ENCODE measurements at places on chromosomes 4 and X. TPM values are rescaled to one million over a fixed set of nuclear protein-coding genes. Genes with fewer than 3 reads are reported as not detected.

The CABS1 gene
- not detected for total RNA-seq

The TEX13B gene
- not detected for total RNA-seq

The RIPPLY1 gene
- total RNA-seq, result not detected

DNA sequence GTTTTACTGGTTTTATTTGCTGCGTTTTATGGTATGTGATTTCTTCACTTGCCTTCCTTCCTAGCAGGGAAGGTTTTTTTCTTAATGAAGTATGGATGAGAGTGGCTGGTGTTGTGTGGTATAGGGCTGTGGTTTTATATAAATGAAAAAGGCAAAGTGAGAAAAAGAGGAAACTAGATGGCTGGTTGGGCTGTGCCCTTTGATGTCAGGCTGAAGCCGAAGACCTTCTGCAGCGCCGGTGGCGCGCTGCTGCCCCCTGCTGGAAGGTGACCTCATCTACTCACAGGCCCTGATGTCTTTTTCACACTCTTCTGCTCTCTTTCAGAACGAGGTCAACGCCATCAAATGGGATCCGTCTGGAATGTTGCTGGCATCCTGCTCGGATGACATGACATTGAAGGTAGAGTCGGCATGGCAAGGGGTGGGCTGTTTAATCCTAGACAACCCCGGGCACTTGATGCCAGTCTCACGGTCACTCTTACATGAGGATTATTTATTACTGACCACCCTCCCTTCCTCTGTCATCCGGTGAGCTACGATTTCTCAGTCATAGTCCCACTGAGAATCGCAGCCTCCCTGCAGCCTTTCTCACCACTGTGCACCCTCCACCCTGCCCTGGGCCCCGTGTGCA, 56.6 kb downstream of the GPR143 start:
- DNase-seq, result no peak

DNA sequence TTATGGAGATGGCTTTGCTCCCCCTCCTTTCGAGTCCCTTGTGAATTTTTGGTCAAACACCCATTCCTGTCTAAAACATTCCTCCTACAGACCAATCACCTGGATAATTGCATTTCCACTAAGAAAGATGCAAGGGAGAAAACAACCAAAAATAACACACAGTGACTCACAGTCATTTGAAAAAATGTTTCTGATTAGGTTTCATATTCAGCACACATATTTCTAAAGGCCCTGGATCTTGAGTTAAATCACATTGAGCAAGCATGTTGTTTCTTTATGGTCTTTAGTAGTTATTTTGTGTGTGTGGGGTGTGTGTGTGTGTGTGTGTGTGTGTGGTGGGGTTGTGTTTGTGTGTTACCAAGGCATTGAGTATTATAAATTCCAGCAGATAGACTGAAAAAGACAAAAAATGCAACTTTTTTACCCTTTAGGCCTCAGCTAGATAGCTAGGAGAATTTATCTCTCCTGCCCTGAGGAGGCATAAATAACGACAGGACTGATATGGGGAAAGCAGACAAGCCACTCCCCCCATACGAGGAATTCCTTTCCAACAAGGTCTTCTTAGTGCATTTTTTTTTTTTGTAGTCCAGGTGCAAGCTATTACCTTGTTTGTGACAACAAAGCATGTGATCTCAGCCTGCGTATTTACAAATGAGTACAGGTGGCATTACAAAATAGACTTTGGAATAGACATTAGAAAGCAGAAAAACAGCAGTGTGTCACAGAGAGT, 265.4 kb upstream of the ADGRL3 start:
- DNase-seq, result no peak

The ZMYM3 gene
- 42.6 TPM for total RNA-seq

The RNF175 gene
- not detected for total RNA-seq

- no peak for DNase-seq
Measured at GRCh38 chr4:82331814-82332213, 42.0 kb downstream of the HNRNPD start.

GRCh38 chrX:47664737-47665136, 5.8 kb upstream of the UXT start:
- DNase-seq, result no peak

DNA sequence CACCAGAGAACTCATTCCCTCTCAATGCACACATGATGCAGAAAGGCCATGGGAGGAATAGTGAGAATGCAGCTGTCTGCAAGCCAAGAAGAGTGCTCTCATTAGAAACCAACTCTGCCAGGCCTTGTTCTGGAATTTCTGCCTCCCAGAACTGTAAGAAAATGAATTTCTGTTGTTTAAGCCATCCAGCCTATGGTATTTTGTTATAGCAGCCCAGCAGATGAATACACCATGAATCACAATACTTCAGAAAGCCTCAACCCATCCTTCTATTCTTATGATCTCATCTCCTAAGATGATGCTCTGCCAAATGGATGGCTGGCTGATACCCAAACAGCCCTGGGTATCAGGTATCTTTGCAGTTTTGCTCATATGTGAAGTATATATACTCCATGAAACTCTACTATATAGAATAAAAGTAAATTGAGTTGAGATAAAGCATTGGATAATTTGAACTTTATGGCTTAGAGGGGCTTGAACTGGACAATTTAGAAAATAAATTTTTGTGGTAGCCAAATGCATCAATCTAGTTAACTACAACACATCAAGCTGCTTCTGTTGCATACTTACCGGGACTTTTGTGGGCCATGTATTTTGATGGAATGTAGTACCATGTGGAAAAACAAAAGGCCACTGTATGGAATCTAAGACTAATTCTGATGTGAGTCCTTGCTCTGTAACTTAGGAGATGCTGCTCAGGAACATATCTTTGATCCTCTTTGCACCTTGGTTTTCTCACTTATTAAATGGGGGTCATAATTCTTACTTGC, 245.9 kb downstream of the HS3ST1 start:
- no peak for DNase-seq

The APELA gene
- not detected for total RNA-seq

DNA sequence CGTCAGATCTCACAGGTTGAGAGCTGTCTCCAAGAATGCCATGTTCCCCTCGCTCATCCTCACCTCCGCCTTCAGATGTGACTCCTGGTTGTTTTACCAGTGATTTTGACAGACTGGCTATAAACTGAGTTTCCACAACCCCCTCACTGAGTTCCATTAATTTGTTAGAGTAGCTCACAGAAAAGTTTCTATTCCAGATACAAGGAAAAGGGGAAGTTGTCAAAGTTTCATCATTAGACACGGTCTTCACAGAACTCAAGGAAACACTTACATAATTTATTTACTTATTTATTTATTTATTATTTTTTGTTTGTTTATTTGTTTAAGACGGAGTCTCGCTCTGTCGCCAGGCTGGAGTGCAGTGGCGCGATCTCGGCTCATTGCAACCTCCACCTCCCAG, 55.7 kb upstream of the IQSEC2 start:
- DNase-seq, result no peak

- DNase-seq, result no peak
Measured at GRCh38 chr4:100631281-100631968, 113.6 kb upstream of the EMCN start.

The FAM149A gene
- total RNA-seq, result 3.9 TPM

GRCh38 chr4:99847362-99847976, 30.8 kb downstream of the DAPP1 start:
- DNase-seq, result no peak

GRCh38 chrX:29661290-29661689, 554.1 kb upstream of the MAGEB2 start:
- DNase-seq, result no peak

The GABRA4 gene
- 0.40 TPM for total RNA-seq

The IL2 gene
- not detected for total RNA-seq

GRCh38 chr4:35925806-35926205, 318.5 kb downstream of the ARAP2 start:
- DNase-seq, result no peak

The AKAP14 gene
- not detected for total RNA-seq

GRCh38 chr4:40243386-40243948, 46.6 kb downstream of the RHOH start:
- no peak for DNase-seq

DNA sequence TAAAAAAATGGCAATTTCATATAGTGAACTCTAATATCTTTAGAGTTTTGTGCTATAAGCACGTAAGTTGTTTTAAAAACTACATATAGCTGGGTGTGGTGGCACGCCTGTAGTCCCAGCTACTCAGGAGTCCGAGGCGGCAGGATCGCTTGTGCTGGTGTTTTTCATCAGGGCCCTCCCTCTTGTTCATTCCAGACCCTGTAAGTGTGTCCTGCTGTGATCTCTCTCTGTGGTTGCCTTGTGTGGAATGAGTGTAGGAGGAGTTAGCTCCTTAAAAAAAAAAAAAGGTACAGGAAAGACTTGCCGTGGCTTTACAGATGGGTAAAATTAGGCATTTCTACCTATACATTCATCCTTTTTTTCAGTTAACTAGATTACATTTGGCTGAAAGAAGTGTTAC, 35.4 kb downstream of the RBBP7 start:
- DNase-seq, result no peak

DNA sequence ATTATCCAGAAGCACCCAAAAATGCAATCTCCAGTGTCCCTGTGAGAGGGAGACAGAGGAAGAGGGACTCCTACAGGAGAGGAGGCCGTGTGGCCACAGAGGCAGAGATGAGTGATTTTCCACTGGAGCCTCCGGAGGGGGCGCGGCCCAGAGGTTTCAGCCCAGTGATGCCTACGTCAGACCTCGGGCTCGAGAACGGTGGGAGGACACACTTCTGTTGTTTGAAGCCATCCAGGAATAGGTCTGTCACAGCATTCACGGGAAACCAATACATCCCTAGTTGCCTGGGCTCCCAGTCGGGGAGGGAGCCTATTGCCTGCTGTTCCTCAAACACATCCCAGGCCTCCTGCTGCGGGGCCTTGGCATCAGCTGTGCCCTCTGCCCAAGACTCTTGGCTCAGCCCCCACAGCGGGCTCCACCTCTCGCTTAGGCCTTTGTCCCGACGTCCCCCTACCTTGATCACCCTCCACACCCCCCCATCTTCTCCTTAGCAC, 39.2 kb upstream of the HMX1 start:
- no peak for DNase-seq

- DNase-seq, result no peak
Measured at GRCh38 chr4:164056426-164057142, 562.1 kb downstream of the TMA16 start.

DNA sequence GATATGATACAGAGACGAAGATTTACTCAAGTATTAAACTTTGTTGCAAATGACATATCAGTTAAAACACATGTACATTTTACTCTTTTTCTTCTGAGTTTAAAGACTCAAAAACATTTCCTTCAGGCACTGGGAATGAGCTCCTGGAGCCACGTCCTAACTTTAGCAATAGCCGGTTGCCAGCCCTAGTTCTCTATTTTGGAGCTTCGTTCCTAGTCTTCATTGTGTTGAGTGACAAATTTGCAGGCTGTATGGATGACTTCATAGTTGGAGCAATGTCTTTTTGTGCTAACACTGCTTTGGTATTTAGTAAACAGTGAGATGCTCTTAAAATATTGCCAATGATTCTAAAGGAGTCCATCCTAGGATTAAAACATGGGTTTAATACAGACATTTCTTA, 190.9 kb downstream of the FAT4 start:
- DNase-seq, result no peak

The GPRIN3 gene
- total RNA-seq, result 1.4 TPM

DNA sequence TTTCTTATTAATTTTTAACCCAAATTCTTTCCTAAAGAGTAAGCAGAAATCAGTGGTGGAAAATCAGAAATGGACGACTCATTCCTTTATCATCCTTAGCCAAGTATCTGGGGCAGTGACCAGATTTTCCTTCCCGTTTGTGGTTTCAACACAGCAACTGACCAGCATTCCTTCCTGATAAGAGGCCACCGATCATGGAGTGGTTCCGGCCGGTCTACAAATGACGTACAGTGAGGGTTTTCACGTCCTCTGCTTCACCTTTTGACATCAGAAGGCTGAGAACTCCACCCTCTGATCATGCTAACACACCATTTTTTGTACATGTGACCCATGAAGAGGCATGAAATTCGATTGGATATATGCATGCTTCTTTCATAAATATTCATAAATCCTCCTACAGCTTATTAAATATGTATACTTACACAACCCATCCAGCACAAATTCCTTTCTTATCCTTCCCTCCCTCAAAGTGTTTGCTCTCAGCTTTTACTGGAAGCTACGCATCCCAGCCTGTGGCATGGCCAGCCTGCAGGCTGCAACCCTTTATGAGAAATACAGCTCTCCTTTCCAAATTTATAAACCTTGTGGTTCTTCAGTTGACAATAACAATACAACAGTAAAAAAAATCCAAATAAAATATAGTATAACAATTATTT, 173.0 kb upstream of the CASK start:
- no peak for DNase-seq

DNA sequence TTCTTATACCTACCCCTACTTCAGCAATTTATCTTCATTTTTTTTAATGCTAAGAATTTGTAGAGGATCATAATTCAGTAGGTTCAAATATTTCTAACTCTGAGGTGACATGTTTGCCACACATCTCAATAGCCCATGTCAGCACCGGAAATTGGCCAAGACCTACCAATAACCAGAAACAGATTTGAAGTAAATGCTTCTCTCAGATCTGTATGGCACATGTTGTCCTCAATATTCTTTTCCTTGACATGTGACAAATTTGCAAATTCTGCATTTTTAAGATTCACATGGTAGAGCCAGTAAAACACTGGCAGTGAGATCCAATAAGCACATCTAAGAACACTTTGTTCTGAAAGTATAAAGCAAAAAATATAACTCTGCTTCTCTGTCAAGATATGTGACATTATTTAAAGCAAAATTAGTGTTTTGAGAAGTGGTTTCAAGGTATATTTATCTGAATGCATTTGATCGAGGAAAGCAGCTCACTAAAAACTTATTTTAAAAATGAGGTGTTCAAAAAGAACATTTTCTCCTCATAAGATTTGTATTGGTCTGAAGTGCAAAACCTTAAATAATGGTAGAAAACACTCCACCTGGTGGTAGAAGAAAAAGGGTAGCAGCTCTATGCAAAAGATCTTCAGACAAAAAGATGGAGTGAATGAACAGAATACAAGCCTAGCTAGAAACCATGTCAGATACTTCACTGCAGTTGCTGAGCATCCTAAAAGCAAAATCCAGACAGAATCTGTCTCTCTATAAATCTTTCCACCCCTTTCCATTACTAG, 513.8 kb upstream of the FAM241A start:
- DNase-seq, result no peak

DNA sequence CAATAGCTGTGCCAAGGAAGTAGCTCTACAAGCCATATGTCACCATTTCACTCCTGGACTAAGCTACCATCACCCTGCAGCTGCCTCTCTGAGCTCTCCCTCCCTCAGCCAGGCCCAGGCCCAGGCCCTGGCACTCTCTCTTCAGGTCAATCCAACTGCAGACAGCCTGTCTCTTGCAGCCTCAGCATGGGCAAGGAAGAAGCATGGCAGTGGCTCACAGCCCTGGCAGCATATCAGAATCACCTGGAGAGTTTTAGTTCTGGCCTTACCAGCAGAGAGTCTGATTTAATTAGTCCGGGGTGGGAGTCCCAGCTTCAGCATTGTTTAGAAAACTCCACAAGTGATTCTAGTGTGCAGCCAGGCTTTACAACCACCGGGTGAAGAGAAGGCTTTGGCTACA, 31.5 kb downstream of the NALF2 start:
- no peak for DNase-seq

- DNase-seq, result no peak
Measured at GRCh38 chr4:151144329-151145072, 45.1 kb downstream of the RPS3A start.

The SYTL5 gene
- 0.25 TPM for total RNA-seq

- no peak for DNase-seq
Measured at GRCh38 chr4:76374798-76375197, 46.1 kb downstream of the CCDC158 start.

GRCh38 chr4:67719953-67720617, 19.1 kb upstream of the UBA6 start:
- DNase-seq, result no peak
